Stimulated activated CD8-positive, alpha-beta memory T cell treated with anti-CD3 and anti-CD28 coated beads, Interleukin-4, amount 100 ng/mL, for 4 hours (primary cell): ENCODE measurements at places on chromosomes 4 and X.

- DNase-seq = no peak
Observed at GRCh38 chrX:85977218-85977617, 70.1 kb downstream of the CHM start.

DNA sequence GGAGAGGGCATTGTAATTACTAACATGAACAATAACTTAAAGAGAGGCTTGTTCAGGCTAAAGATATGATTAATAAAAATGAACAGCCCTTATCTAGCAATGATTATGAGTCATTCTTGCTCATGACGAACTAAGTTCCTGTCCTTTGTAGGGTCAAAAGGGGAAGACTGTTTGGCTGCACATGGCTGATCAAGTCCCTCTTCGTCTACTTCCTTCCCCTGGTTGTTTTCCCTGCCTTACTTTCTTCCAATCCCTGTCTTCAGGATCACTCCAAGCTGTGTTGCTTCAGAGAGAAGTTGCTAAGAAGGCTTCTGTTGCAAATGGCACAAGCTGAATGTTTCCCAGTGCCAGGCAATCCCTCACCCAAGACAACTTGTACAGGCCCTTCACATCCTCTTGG is 115.0 kb upstream of the HS3ST1 start:
- DNase-seq = no peak

- no peak for DNase-seq
Observed at GRCh38 chrX:125954236-125954635, 211.9 kb downstream of the DCAF12L2 start.

GRCh38 chr4:88119943-88120342 is 38.5 kb downstream of the ABCG2 start:
- DNase-seq = no peak
